ENCODE measurements at places on chromosomes 5 and 9.

- no peak for DNase-seq
Observed at GRCh38 chr5:130687085-130687733, 477.8 kb downstream of the HINT1 start.

GRCh38 chr5:79333852-79334557, 98.1 kb downstream of the JMY start:
- DNase-seq, result no peak

DNA sequence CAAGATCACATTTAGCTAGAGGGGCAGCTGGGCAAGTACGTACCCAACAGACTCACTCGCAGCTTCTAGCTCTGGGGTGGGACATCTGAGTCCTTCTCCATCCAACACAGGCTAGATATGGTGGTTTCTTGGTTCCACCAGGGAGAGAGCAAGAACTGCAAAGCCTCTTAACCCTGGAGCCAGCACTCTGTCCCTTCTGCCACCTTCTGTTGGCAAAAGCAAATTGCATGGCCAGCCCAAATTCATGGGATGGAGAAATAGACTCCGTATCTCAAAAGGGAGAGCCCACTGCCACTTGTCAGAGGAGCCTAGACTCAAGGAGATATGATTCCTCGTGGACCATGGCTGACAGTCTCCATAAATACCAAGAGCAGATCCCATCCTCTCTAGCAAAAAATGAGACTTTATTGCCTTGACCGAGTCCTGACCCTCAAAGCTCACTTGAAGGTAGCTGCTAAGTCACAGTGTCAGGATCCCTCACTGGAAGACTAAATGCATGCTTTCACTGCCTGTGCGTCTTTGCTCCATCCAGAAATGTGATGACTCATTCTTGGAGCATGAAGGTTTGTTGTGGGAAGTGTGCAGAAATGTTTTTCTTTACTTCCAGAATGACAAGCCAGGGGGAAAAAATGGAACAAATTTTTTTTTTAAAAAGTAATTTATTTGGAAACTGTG, 28.8 kb upstream of the ROR2 start:
- DNase-seq, result peak; percentile 90

GRCh38 chr5:79612667-79613198, 492 bp downstream of the TENT2 start:
- DNase-seq, result no peak

GRCh38 chr9:113511047-113511521, 47.6 kb downstream of the RGS3 start:
- DNase-seq, result no peak

- no peak for DNase-seq
Observed at GRCh38 chr9:112719696-112720095, 1.8 kb upstream of the INIP start.

DNA sequence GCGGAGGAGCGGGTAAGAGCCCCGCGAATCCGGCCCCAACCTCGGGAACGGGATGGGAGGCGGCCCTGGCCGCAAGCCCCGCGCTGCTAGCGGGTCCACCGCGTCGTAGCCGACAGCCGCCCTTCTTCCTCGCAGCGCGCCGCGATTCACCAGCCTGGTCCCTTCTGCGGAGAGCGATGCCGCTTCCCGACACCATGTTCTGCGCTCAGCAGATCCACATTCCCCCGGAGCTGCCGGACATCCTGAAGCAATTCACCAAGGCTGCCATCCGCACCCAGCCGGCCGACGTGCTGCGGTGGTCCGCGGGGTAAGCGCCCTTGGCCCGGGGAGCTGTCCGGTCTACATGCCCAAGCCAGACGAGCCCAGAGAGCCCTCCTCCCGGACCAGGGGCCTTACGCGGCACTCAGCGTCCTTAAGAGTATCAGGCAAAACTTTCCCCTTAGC, 335 bp downstream of the ROPN1L start:
- DNase-seq, result no peak

GRCh38 chr9:7328453-7328852, 471.1 kb downstream of the DMAC1 start:
- no peak for DNase-seq

- no peak for DNase-seq
Observed at GRCh38 chr9:136645352-136645902, 17.3 kb upstream of the EGFL7 start.

GRCh38 chr5:115655994-115656393, 30.2 kb upstream of the TMED7 start:
- DNase-seq, result no peak

GRCh38 chr5:118257066-118257465, 731.3 kb downstream of the DTWD2 start:
- DNase-seq, result no peak
